ENCODE measurements at places on chromosomes 2 and 18. TPM values are rescaled to one million over a fixed set of nuclear protein-coding genes. Genes with fewer than 3 reads are reported as not detected.

- no peaks in the 10 kb centered on the region for H3K36me3 ChIP-seq
- H3K27ac ChIP-seq, result no peak overlapping the region
- H3K4me1 ChIP-seq, result no peaks in the 10 kb centered on the region
- DNase-seq, result no peak
- no peaks in the 10 kb centered on the region for H3K27me3 ChIP-seq
- H3K4me3 ChIP-seq, result no peak overlapping the region
These were observed 69.6 kb downstream of the COL5A2 start for GRCh38 chr2:189109921-189110397.

DNA sequence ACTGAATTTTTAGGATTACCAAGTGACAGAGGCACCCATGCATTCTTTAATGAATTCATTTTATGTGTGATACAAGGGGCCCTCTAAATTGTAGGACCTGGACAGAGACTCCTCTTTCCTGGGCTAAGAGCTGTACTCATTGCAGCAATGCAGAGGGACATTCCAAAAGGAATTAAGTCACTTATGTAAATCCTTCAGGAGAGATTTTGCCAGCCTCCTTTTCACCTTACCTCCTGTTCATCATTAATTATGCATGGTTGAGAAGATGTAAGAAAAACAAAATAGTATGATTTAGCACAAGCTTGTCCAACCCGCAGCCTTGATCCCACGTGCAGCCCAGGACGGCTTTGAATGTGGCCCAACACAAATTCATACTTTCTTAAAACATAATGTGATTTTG lies 84.5 kb upstream of the TANK start:
- no peaks in the 10 kb centered on the region for H3K27me3 ChIP-seq
- peak overlapping the region; percentile 77 for H3K27ac ChIP-seq
- H3K4me1 ChIP-seq, result no peaks in the 10 kb centered on the region

DNA sequence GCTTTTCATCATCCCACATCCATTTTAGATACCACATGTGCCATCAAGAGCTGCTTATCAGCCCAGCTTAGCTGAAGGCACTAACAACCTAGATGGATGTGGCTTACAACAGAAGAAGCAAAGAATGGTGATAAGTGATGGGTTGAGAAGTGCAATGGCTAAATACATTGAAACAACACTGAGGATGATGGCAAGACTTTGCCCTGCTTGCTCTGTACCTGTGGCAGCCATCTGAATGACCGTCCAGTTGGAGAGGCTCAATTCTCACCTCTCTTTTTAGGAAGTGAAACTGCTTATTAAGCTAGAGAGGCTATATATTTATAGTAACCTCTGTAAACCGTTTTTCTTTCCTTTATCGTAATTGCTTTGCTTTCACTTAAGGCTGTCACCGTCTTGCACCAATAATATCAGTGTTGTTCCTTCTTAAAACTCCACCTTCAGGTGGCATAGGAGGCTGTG lies 5.7 kb downstream of the GPATCH11 start:
- H3K27me3 ChIP-seq, result no peaks in the 10 kb centered on the region
- no peak overlapping the region for H3K27ac ChIP-seq
- no peak overlapping the region for H3K4me3 ChIP-seq

DNA sequence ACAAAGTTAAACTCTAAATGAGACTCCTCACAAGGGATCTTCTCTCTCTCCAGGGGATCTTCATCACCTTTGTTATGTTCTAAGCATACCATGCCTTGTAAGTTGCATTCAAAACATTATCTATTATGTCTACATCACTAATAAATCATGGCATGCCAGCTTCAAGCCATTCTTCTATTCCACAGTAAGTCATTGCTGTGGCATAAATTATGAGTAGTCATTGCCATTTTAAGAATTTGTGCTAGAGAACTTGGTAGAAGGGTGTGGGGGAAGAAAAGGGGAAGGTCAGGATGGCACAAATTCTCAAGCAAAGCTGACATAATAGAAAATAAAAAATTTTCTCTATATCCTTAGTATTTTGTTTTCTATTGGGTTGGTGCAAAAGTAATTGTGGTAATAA lies 33.5 kb downstream of the BARD1 start:
- no peak overlapping the region for H3K4me3 ChIP-seq
- H3K27me3 ChIP-seq, result no peaks in the 10 kb centered on the region
- DNase-seq, result no peak
- H3K27ac ChIP-seq, result no peak overlapping the region
- H3K36me3 ChIP-seq, result no peaks in the 10 kb centered on the region

DNA sequence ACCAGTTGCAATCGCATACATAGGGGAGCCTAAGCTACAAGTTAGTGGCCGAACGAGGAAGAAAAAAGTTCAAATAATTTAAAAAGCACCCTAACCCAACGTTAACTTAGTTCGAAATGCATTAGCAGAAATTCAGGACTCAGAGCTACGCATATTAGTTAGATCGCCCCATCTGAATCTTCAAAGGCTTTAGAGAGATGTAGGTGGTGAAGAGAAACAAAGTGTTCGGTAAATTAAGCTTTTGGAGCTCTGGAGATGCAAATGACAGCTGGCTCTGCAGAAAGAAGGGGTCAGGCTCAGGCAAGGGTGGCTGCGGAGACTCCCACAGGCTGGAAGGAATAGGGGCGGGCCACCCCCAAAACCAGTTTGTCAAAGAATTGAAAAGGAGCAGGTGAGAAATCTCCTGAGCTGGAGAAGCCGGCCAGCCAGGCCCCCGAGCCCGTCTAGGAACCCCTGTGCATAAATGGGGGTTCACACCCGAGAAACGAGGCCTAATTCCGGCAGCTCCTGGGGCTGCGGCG lies 621 bp downstream of the TXNL1 start:
- H3K27me3 ChIP-seq, result no peaks in the 10 kb centered on the region
- peak overlapping the region; percentile 96 for H3K27ac ChIP-seq
- H3K4me1 ChIP-seq, result no peaks in the 10 kb centered on the region

Gene YPEL5
- 104 TPM for total RNA-seq

Gene TMEFF2
- not detected for total RNA-seq

GRCh38 chr2:31327505-31327904 lies 87.0 kb downstream of the XDH start:
- H3K27me3 ChIP-seq, result no peaks in the 10 kb centered on the region
- H3K36me3 ChIP-seq, result no peaks in the 10 kb centered on the region
- no peak for DNase-seq
- no peak overlapping the region for H3K27ac ChIP-seq
